ENCODE measurements at places on chromosomes 3 and 15. TPM values are rescaled to one million over a fixed set of nuclear protein-coding genes. Genes with fewer than 3 reads are reported as not detected.

Gene PLA2G4F
- not detected for total RNA-seq

Gene PLSCR5
- total RNA-seq = not detected

Gene MESP1
- 0.74 TPM for total RNA-seq

Gene HYKK
- 6.6 TPM for total RNA-seq

Gene TTC23
- total RNA-seq = 16.0 TPM

Gene CRABP1
- total RNA-seq = not detected

Gene GOLGA6L9
- 1.8 TPM for total RNA-seq

Gene LRRFIP2
- 54.5 TPM for total RNA-seq

Gene P3H2
- 18.1 TPM for total RNA-seq

Gene C3orf38
- 24.4 TPM for total RNA-seq

Gene IL20RB
- total RNA-seq = not detected

Gene MRPL3
- 246 TPM for total RNA-seq

Gene GOLGA6D
- not detected for total RNA-seq

All from SK-MEL-5 (cell line).